ENCODE measurements at places on chromosomes 5 and 9.

DNA sequence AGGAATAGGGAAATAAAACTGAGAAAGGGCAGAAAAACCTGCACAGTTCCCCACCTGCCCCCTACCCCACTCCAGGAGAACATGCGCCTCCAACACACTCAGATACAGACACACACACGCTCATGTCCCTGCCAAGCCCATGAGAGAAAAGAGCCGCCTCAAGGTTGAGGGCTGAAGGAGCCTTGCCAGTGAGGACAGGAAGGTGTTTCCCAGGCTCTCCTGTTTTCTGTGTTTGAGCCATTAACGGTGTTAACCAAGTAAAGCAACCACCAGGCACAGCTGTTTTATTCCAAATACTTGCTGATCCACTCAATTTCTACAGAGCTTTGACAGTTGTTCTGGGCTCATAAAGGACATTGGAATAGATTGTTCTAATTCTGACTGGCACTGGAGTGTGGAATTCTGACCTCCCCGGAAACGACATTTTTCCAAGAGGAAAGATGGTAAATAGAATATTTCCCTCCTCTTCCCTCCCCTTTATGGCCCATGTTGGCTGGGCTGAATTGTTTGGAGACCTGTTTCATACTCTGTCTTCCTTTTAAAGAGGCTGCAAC, 238.0 kb downstream of the DMAC1 start:
- no peak for DNase-seq

- no peak for DNase-seq
Measured at GRCh38 chr5:89095341-89095740, 212.4 kb upstream of the MEF2C start.

DNA sequence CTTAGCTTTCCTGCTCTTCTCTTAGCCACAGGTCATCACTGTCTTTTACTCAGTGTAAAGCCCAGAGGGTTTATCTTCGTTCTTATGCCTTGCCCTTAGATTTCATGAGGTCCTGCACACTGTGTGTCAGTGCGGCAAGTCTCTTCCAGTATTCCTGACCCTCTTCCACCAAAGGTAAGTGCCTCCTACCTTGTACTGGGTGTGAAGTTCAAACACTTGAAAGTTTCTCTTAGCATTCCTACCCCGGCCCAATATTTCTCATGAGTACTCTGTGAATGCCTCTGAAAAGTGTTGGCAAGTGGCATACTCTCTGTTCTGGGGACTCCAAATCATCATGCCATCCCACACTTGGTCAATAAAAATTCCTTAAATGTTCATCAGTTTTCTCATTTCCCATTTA, 37.4 kb downstream of the FBXO4 start:
- no peak for DNase-seq

GRCh38 chr5:177972613-177973012, 23.4 kb downstream of the PROP1 start:
- DNase-seq: no peak

DNA sequence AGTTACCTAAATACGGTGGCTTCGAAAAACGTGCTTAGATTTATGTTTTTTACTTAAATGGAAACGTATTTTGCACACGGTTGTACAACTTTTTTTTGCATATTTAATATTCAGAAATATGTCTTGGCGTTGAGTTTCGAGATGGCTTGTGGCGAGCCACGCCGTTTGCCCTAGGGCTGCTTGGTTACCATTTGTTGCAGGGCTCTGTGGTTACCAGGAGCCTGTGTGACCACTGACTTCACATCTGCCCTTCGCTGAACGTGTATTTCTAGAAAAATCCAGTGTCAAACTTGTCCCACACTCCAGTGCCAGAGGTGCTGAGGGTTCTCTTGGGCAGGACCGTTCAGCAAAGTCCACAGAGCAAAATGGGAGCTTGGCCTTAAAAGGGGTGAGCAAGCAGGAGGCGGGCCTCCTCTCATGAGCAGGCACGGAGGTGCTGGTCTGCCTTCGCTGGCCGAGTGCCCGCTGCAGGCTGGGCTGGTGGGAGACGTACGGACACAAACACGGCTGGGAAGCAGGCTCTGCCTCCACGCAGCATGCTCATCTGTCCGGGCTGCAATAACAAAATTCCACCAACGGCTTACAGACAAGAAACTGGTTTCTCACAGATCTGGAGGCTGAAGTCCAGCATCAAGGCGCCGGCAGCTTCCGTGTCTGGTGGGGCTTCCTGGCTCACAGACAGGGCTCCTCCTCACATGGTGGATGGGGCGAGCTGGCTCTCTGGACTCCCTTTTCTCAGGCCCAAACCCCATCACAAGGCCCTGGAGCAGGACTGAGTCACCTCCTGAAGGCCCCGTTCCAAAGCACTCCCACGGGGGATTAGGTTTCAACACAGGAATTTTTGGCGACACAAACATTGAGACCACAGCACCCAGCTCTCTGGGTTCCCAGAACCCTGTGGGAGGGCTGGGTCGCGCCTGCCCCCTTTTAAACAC, 5.4 kb downstream of the MRPL36 start:
- no peak for DNase-seq

DNA sequence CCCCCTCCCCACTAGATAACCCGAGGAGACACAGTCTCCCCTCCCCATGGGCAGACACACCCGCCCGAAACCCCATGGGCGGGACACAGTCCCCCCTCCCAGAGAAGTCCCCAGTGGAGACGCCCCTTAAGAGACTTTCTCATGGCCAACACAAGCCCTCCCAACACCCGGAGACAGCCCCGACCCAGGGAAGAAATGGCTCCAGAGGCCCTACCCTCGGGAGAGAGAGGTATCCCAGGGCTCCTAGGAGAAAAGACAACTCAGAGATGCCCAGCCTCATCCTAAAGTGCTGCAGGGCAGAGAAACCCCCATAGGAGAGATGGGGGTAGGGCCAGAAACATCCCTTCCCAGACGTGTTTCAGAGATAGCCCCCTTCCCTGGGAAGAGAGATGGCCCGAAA, 27.4 kb downstream of the PCDH1 start:
- DNase-seq: no peak

DNA sequence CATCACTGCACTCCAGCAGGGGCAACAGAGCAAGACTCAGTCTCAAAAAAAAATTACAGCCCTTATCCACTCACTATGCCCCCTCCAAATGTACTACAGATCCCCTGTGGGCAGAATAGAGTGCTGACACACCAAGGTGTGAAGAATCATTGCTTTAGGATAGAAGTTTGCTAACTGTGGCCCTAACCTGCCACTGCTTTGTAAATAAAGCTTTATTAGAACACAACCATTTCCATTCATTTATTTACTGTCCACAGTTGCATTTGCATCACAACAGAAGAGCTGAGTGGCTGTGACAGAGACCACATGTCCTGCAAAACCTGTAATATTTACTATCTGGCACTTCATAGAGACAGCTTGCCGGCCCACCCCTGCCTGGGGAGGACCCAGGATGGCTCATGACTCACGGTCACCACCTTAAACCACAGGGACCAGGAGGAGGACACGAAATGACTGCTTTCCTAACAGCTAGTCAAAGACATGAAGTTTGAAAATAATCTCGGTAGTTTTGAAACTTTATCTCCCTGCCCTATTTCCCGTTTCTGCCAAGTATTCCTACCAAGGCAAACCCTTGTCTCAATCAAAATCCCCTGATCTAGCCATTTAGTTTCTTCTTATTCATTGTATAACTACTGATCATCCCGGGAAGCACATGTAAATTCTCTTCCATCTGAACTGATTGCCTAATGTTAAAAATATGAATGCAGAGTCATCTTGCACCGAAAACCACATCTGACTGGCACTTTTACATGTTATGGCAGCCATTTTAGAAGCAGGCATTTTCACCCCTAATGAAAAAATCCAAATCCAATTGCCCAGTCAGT, 206.1 kb downstream of the SLIT3 start:
- no peak for DNase-seq

- no peak for DNase-seq
Measured at GRCh38 chr9:127935765-127936221, 1.9 kb downstream of the DPM2 start.

- no peak for DNase-seq
Measured at GRCh38 chr9:96031366-96031824, 155.9 kb downstream of the ERCC6L2 start.

GRCh38 chr9:26157411-26157810, 479.2 kb upstream of the TUSC1 start:
- DNase-seq: no peak

DNA sequence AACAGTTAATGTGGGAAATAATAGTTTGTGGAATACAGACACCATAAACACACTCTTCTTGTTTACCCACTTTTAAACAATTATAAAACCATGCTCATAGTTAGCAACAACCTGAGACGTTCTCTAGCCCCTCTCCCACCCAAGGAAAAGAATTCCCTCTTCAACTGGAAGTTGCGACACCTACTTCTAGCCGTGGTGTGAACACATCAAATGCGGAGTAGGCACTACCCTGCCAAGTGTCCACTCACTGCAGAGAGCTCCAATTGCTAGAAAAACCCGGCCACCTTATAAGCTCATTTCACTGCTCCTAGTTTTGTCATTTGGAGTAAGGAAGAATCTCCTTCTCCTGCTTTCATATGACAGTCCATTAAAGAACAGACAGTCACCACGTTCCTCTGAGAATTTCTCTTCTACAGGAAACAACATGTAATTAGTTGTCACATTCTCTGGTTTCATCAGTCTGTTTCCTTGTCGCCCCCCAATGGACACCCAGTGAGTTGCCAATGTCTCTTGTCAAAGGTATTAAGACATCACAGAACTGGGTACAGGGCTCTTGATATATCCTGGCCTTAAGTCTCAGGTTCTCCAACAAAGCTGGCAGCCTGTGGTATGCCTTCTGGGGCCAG, 47.3 kb downstream of the PRLR start:
- no peak for DNase-seq

DNA sequence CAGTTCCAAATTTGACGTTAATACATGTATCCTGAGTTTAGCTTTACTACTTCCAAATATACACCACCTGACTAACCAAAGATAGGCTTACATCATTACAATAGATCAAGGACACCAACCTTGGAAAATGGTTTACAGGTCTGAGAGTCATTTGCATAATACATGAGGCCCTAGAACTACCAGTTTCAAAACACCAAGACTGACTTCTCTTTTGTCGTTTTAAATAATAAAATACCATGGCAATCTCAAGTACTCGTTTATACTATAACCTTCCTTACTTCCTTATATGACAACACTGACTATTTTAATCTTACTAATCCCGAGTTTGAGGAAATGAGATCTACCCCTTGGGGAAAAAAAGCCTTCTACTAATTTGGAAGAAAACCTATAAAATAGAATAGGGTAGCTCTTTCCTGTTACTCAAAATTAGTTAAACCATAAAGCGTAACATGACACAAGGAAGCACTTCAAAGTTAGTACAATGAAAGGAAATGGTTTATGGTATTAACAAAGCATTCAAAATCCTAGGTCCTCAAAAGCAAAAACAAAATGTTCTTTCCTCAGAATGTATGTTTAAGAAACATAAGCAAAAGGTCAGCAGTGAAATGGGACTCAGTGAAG, 42.1 kb downstream of the UBQLN1 start:
- no peak for DNase-seq

- no peak for DNase-seq
Measured at GRCh38 chr9:4674783-4675182, 4.6 kb upstream of the CDC37L1 start.

- no peak for DNase-seq
Measured at GRCh38 chr9:14967450-14968321, 57.5 kb upstream of the FREM1 start.

- DNase-seq: no peak
Measured at GRCh38 chr5:58677650-58678049, 94.8 kb downstream of the RAB3C start.

DNA sequence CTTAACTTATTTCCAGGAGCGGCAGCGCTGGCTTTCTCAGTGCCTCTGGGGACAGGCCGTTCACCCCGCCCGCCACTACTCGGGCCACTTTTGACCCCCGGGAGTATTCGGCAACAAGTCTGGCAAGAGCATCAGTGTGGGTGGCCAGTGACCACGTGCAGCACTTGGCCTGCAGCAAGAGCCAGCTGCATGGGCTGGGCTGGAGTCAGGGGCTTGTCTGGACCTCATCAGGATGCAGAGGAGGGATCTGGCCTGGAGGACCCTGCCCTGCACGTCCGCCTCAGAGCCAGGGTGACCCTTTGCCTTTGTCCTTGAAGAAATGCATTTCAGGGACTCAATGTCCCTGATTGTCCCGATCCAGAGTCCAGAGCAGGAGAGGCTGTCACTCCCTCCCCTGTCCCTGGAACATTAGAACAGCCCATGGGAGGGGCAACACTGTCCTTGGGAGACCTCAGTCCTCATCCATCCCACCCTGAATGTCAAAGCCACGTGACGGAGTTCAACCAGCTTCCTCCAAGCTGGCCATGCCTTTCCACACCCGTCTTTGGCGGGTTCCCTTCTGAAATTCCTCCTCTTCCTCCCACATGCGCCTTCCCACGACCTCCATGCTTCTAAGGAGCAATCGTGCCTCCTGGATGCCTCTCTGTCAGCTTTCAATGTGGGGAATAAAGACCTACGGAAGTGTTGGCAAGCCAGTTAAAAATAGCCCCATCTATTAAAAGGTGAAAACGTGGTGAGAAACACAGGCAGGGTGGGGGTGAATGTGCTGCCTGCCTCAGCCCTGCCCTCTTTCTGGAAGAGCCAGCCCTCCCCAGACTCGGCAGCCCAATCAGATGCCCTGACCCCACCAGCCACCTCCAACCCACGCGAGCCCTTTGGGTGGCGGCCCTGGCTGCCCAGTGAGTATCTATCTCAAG, 99.0 kb downstream of the OLFM1 start:
- DNase-seq: no peak

GRCh38 chr5:98769210-98769958, 4.1 kb upstream of the RGMB start:
- peak; percentile 5 for DNase-seq

GRCh38 chr5:73381590-73382400, 66.8 kb downstream of the FOXD1 start:
- no peak for DNase-seq

DNA sequence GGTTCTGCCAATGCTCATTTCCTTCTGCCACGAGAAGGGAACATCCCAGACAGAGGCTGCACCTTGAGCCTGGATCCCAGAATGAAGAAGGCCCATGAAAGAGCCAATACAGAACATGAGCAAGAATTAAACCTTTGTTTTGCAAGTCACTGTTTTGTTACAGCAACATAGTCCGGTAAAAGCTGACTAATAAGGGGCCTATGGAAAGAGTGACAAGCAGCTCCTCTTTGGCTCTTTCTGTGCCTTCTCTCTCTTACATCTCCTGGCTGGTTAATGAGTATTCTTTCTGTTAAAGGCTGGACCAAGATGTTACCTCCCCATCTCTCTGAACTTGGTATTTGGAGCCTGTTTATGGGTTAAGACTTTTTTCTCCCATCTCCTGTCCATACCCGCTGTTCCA, 10.8 kb downstream of the GFRA3 start:
- DNase-seq: no peak
